ENCODE measurements at places on chromosomes 1 and 21. TPM values are rescaled to one million over a fixed set of nuclear protein-coding genes. Genes with fewer than 3 reads are reported as not detected.

GRCh38 chr1:184497959-184498723, 111.3 kb downstream of the C1orf21 start:
- DNase-seq: no peak

GRCh38 chr1:167837326-167837725, 76.6 kb downstream of the ADCY10 start:
- no peak for DNase-seq

GRCh38 chr1:174726167-174726879, 273.4 kb upstream of the CACYBP start:
- DNase-seq: peak; percentile 12

DNA sequence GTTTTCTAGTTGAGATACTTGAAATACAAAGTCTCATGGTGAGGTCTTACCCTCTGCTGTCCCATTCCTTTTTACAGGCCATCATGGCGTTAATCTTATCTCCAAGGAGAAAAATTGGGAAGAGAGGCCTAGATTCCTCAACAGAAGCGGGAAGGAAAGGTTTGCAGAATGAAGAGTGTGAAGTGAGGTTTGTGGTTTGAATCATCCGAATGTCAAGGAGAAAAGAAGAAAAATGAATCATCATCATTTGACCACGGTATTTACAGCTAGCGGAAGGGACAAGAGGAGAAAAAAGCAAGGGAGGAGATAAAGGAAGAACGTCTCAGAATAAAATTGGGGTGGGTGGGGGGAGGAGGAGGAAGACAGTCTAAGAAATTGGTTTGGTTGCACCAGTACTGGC, 935 bp upstream of the COG2 start:
- DNase-seq: peak; percentile 51

DNA sequence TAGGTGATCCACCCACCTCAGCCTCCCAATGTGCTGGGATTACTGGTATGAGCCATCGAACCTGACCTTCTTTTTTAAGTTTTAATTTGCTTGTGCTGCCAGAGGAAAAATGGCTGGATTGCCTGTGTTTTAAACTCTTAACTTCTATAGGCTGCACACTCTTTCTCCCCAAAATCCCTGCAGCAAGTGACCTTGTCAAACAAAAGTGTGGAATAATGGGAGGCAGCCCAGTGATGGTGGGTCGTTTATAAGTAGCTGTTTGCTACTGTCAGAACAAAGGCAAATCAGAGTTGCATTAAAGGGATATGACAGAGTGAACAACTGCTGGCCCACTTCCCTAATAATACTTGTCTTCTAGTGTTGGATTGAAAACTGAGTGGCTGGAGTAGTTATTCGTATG, 74.2 kb downstream of the ADGRL2 start:
- DNase-seq: no peak

DNA sequence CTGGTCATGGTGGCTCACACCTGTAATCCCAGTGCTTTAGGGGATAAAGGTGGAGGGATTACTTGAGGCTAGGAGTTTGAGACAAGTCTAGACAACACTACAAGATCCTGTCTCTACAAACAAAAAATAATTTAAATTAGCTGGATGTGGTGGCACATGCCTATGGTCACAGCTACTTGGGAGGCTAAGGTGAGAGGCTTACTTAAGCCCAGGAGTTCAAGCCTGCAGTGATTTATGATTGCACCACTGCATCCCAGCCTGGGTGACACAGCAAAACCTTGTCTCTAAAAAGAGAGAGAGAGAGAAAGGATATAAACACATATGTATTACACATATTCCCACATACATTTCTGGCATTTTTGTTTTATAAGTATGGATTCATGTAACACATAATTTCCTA, 325.2 kb downstream of the DUSP10 start:
- DNase-seq: no peak

GRCh38 chr1:110620250-110620615, 14.1 kb upstream of the KCNA2 start:
- DNase-seq: no peak

DNA sequence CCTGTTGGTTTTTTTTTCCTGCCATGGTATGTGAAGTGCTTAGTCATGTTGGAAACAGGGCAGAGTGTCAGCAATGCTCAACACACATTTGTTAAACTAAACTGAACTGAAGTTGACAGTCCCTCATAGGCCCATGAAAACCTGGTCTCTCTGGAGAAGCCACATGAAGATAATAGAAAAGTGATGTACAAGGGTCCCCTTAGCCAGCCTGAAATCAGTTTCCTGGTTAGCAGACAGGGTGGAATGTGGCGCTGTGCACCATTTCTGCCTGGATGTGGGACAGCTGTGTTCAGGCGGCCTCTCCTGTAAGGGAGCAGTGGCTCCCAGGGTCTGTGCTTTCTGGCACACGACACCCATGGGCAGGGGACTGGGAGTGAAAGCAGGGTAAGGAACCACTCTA, 9.9 kb upstream of the CHI3L1 start:
- no peak for DNase-seq

- no peak for DNase-seq
Observed at GRCh38 chr1:164624400-164624799, 65.4 kb downstream of the PBX1 start.

The OR6N1 gene
- total RNA-seq: not detected

The MYBPH gene
- 1.4 TPM for total RNA-seq
